NCI-H1436 (cell line): ENCODE measurements at places on chromosomes 1 and 21.

- DNase-seq, result no peak
Measured at GRCh38 chr1:86155807-86156565, 586 bp downstream of the COL24A1 start.

DNA sequence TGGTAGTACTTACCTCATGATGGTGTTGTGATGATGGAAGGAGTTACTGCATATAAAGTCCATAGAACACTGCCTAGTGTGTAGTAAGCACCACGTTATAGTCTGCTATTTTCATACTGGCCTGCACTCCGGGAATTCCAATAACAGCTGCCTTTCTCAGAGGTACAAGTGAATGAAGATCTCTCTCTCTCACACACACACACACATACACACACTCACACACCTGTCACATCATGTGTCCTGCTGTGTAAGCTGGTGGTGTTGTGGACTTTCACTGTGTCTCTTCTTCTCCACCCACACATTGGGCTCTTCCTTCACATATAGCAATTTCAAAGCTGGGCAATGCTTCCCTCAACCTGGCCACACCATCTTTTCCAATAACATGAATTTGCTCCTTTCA is 33.4 kb upstream of the ST6GALNAC5 start:
- no peak for DNase-seq

- no peak for DNase-seq
Measured at GRCh38 chr1:22142315-22143064, 407 bp downstream of the WNT4 start.

DNA sequence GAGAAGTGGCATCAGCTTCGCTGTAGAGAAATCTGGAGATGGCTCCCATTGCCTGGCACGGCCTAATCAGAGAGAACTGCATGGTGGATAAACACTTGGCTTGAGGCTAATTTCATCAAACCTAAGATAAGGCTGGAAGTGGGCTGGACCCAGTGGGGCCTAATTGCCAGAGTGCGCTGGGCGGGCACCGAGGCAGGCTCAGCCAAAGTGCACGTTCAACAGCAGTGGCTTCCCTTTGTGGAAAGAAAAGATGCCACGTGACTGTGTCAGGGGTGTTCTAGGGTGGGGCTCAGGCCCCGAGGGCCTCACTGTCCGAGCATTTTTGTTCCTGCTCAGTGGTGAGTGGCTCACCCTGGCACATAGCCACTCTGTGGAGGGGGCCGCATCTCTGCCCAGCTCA is 5.8 kb downstream of the PLCH2 start:
- peak; percentile 68 for DNase-seq

DNA sequence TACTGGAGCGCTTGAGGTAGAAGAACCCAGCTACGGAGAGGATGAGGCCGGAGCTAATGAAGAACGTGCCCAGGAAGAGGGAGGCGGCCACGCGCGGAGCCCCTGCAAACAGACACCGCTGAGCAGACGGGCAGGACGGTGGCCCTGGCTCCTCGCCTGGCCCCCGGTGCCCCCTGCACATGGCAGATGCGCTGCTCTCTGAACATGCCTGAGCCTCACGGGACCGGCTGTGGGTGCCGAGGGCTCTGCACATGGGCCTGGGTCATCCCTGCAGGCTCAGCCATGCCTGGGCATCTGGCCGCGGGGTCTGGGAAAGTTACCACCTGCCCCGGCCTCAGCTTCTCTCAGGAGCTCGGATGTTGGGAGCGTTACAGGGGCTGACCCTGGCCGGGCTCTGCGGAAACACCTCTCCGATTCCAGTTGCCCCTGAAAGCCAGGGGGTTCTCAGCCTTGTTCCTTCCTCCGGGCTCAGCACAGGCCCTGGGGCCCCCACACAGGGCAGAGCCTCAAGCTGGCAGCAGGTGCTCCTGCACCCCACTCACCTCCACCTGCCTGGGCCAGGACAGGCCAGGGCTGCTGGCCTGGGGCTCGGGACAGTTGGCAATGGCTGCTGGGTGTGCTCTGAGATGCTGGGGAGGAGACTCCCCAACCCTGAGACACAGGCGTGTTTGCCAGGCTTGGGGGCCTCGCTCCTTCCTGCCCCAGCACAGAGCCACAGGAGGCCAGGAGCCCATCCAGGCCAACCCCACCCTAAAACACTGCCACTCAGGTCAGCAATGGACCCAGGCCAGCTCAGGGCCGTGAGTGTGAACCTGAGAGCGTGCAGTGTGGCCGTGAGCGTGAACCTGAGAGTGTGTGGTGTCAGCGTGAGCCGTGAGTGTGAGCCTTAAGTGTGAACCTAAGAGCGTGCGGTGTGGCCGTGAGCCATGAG is 12.1 kb upstream of the RNF223 start:
- no peak for DNase-seq

DNA sequence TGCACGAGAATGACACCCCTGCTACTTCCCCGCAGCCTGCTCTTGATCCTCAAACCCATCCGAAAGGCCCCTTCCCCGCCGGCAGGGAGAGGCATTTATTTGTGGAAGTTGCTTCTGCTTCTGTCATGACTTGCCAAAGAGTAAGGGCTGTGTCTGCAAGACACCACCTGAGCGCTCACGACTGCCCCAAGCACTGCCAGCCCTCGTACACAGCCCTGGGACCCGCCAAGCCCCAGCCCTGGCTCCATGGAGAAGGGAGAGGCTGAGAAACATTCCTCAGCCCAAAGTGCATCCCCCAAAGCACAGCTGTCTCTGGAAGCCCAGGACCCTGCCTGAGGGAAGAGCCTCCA is 6.3 kb upstream of the TPRG1L start:
- DNase-seq, result no peak

DNA sequence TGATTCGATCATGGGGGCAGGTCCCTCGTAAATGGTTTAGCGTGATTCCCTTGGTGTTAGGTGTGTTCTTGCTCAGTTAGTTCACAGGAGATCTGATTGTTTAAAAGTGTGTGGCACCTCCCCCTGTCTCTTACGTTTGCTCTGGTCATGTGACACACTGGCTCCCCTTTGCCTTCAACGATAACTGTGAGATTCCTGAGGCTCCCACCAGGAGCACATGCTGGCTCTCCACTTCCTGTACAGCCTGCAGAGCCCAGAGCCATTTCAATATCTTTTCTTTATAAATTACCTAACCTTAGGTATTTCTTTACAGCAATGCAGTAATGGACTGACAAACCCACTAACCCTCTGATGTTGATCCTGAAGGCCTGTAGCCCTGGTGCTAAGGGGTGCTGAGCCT is 141.9 kb downstream of the FCRL5 start:
- DNase-seq, result no peak

GRCh38 chr1:207069061-207069460 is 16.0 kb downstream of the PFKFB2 start:
- DNase-seq, result no peak

DNA sequence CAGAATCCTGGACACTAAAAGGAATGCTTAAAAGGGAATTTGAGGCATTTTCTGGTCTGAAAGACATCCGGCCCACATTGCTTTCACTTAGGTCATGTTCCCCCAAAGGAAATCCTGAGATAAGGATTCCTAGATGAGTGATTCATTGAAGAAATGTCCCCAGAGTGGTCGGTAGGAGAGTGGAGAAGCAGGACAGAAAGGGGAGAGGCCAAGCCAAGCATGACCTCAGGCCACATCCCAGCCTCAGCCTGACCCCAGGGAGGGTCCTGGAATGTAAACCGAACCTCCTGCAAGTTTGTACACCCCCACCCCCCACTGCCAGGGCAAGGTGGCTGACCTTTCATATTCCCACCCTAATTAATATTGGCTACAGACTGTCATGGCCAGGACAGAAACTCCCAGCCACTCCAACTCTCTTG is 16.6 kb downstream of the HIVEP3 start:
- no peak for DNase-seq

DNA sequence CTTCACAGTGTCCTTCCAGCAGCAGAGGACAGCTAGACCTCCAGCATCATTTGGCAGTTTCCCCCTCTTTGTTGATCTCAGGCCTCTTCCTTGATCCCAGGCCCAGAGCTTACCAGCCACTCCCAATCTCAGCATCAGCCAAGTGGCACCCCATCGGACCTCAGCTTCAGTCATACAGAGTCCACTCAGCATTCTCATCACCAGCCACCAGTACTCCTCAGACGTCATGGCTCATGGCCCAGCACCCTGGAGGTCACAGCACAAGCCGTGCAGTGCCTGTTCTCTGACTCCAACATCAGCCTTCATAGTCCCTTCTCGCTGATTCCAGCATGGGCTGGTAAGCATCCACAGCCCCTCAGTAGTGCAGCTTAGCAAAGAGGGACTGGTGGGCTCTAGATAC is 487.6 kb upstream of the DAB1 start:
- no peak for DNase-seq

- no peak for DNase-seq
Measured at GRCh38 chr1:3332662-3333061, 121.8 kb upstream of the ARHGEF16 start.

DNA sequence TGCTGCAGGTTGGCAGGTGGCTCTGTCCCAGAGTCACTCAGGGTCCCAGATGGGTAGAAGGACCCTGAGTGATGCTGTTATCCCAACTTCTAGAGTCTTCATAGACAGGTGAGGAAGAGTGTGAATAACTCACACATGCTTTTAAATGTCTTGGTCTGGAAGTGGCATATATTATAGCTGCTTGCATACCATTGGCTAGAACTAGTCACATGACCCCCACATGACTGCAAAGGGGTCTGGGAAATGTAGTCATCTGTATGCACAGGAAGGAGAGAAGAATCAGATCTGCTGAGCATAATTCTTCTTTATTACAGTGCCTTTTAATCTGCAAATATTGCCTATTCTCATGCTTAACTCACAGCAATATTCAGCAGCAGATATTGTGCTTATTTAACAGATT is 28.2 kb upstream of the KLHDC7A start:
- DNase-seq, result no peak

GRCh38 chr1:39722495-39722894 is 16.2 kb upstream of the PPIE start:
- no peak for DNase-seq

- DNase-seq, result no peak
Measured at GRCh38 chr1:226417830-226418546, 10.1 kb upstream of the PARP1 start.

DNA sequence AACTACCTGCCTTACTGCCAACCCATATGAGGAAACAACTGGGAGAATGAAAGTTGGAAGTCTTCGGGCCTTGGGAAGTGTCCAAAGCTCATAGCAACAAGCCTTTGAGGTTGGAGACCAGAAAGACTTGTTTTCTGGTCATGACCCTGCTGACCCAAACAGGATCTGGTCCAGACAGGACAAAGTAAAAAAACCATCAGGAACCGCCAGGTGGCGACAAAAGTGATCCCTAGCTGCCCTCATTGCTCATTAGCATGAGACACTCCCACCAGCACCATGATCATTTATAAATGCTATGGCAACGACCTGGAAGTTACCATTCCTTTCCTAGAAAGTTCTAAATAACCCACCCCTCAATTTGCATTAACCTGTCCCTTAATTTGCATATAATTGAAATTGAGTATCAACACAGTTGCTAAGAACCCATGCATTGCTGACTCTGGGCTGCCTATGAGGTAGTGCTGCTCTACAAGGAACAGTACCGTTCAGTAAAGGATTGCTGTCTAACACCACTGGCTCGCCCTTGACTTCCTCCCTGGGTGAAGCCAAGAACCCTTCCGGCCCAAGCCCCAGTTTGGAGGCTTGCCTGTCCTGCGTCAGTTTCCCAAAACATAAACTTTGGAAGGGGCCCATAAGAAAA is 89.0 kb downstream of the URB2 start:
- no peak for DNase-seq

- DNase-seq, result no peak
Measured at GRCh38 chr1:62991152-62991551, 207.2 kb downstream of the ATG4C start.

DNA sequence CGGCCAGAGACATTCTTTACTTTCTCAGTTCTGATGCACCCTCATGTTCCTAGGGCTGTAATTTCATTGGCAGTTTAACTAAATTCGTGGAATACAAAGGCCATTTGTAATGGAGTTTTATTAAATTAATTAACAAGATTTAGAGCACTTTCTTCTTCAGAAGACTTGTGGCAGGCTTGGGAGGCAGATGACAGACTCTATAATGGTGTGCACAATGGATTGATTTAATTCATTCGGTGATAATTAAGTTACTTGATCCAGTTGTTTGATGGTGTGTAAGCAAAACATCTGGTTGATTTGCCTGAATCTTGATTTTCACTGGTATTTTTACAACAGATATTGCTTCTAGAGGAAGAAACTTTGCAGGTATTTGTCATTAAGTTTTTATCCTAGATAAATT is 361.9 kb upstream of the GREM2 start:
- DNase-seq, result no peak

DNA sequence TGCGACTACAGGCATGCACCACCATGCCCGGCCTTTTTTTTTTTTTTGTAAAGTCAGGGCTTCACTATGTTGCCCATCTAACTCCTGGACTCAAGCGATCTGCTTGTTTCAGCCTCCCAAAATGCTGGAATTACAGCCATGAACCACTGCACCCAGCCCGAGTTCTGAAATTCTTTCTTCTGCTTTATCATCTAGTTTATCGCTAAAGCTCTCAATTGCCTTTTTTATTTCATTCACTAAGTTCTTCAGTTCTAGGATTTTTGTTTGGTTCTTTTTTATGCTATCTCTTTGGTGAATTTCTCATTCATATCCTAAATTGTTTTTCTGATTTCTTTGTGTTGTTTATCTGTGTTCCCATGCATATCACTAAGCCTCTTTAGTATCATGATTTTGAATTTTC is 27.0 kb downstream of the KIAA0319L start:
- no peak for DNase-seq

DNA sequence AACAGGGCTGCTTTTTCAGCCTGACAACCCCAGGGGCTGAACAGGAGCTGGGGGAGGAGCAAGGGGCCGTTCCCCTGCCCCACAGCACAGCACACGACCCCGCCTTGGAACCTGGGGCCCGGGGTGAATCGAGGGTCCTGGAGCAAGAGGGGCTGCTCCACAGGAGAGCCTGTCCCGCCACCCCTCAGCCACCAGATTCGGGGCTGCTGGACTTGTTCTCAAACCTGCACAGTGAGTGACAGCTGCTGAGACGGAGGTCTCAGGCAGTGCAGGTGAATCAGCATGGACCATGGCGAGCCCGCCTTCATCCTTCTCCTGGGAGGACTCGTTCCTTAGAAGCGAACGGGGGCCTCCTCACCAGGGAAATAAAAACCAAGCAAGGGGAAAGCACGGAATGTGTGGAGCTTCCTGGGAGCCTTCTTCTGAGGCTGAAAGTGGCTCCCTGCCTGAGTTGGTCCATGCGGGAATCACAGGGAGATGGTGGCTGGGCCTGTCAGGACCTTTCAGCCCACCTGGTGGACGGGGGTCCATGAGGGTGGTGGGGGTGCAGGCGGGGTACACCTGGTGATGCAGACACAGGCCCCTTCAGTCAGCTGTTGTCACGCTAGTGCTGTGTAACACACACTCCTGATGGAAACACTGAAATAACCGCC is 125.4 kb downstream of the SIK1 start:
- no peak for DNase-seq
